ENCODE measurements at places on chromosomes 5 and 9. TPM values are rescaled to one million over a fixed set of nuclear protein-coding genes. Genes with fewer than 3 reads are reported as not detected.

MYMK gene
- not detected for polyA plus RNA-seq

TUSC1 gene
- polyA plus RNA-seq: 13.4 TPM

PRLR gene
- 84.6 TPM for polyA plus RNA-seq

PLAC8L1 gene
- 0.33 TPM for polyA plus RNA-seq

STC2 gene
- 1.4 TPM for polyA plus RNA-seq

HMCN2 gene
- polyA plus RNA-seq: 19.4 TPM

SCGB3A2 gene
- not detected for polyA plus RNA-seq

GRCh38 chr9:91426123-91426745 is 2.6 kb upstream of the NFIL3 start:
- H3K36me3 ChIP-seq: no peaks in the 10 kb centered on the region
- no peak overlapping the region for H3K4me3 ChIP-seq
- peak; percentile 74 for DNase-seq
- H3K27me3 ChIP-seq: no peaks in the 10 kb centered on the region

- no peaks in the 10 kb centered on the region for H3K4me1 ChIP-seq
- no peak overlapping the region for H3K27ac ChIP-seq
- no peak for DNase-seq
- peaks cover 4% of the 10 kb centered on the region for H3K27me3 ChIP-seq
- H3K36me3 ChIP-seq: no peaks in the 10 kb centered on the region
Observed at GRCh38 chr9:116271991-116272390, 118.4 kb downstream of the PAPPA start.

- H3K4me1 ChIP-seq: no peaks in the 10 kb centered on the region
- no peak overlapping the region for H3K4me3 ChIP-seq
- DNase-seq: no peak
- H3K27ac ChIP-seq: no peak overlapping the region
Observed at GRCh38 chr5:157076558-157076957, 17.6 kb upstream of the HAVCR1 start.

DNA sequence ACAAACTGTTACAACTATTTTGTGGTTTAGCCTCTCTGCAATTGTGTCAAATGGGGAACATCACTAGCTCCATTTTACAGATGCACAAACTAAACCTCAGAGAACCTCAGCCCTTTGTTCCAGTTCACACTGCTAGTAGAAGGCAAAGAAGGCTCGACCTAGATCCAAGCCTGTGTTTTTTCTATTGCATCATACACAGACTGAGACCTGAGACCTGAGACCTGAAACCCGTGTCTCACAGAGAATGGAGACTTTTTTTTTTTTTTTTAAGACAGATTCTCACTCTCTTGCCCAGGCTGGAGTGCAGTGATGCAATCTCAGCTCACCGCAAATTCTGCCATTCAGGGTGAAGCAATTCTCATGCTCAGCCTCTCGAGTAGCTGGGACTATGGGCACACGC is 120.8 kb downstream of the GALNT10 start:
- DNase-seq: no peak
- no peak overlapping the region for H3K4me3 ChIP-seq
- no peak overlapping the region for H3K27ac ChIP-seq

GRCh38 chr9:5800969-5801738 is 31.8 kb downstream of the ERMP1 start:
- H3K27me3 ChIP-seq: no peaks in the 10 kb centered on the region
- peak; percentile 33 for DNase-seq
- H3K4me1 ChIP-seq: peaks cover 2% of the 10 kb centered on the region
- no peak overlapping the region for H3K4me3 ChIP-seq
- no peaks in the 10 kb centered on the region for H3K36me3 ChIP-seq
- H3K27ac ChIP-seq: no peak overlapping the region

DNA sequence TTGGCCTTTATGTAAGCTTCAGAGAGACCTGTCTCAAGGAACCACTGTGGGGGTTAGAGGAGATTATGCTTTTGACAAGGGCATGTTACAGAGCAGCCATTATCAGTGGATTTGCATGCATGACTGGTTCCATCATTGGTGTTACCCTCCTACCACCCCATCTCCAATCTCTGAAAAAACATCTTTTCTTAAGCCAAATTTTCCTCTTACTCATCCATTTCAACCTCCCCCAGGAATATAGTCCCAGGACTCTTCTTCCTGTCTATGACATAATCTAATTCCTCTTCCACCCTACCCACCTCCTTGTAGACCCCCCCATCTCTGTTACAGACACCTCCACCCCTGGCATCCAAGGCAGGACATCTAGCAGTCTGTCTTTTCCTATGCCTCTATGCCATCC is 33.1 kb upstream of the ADRB2 start:
- no peak overlapping the region for H3K4me3 ChIP-seq
- H3K4me1 ChIP-seq: no peaks in the 10 kb centered on the region
- no peaks in the 10 kb centered on the region for H3K36me3 ChIP-seq
- no peaks in the 10 kb centered on the region for H3K27me3 ChIP-seq
- H3K27ac ChIP-seq: no peak overlapping the region
- no peak for DNase-seq

GRCh38 chr5:95909738-95910137 is 51.9 kb downstream of the ELL2 start:
- H3K36me3 ChIP-seq: peaks cover 2% of the 10 kb centered on the region
- no peak overlapping the region for H3K27ac ChIP-seq
- no peaks in the 10 kb centered on the region for H3K4me1 ChIP-seq
- DNase-seq: no peak
- H3K4me3 ChIP-seq: no peak overlapping the region

GRCh38 chr9:4548811-4549725 is 58.8 kb downstream of the SLC1A1 start:
- H3K4me1 ChIP-seq: no peaks in the 10 kb centered on the region
- peak; percentile 27 for DNase-seq
